ENCODE measurements at places on chromosomes 6 and 20.

DNA sequence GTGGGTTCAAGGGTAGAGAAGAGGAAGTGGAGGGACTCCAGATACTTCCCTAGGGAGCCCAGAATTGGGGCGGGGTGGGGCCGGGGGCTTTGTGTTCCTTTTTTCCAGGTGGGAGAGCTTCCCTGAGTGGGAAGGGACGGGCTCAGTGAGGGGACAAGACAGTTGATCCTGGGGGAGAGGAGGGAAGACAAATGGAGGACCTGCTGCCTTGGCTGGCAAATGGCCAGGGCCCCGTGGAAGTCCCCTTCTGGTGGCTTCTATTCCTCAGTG lies 2.6 kb downstream of the CTSZ start:
- DNase-seq, result peak; percentile 33

GRCh38 chr20:52432740-52433139 lies 241.2 kb upstream of the ZFP64 start:
- no peak for DNase-seq

DNA sequence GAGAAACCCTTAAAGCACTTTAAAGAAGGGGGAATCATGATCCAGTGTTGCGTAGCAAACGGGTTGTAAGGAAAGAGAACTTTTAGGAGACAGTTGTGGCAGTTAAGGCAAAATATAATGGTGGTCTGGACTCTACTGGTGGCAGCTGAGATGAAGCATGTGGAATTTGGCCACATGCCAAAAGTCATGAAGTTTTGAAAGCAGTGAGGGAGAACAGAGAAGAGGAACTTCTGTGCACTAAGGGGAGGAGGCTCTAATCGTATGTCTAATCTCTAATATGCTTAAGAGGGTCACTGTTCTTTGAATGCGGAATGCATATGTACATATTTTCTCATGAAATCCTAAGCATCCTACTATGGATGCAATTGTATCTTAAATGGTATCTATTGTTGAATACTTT lies 91.5 kb downstream of the RIMS1 start:
- DNase-seq, result no peak

DNA sequence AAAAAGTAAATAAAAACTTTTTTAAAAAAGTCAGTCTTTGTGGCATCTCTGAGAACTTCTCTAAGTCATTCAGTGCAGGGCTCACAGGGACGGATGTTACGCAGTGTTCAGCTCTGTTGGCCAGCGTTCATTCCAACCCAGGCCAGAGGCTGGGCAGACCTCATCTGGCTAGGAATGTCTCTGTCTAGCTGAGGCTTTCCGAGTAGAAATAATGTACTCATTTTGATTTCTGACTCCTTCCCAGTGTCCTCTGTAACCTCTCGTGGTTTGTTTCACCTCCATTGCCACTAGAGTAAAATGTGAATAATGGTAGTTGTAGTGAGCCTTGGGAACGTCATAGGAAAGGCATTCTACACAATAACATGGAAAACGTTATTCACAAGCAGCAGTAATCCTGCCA lies 135.1 kb downstream of the TMEM242 start:
- no peak for DNase-seq

DNA sequence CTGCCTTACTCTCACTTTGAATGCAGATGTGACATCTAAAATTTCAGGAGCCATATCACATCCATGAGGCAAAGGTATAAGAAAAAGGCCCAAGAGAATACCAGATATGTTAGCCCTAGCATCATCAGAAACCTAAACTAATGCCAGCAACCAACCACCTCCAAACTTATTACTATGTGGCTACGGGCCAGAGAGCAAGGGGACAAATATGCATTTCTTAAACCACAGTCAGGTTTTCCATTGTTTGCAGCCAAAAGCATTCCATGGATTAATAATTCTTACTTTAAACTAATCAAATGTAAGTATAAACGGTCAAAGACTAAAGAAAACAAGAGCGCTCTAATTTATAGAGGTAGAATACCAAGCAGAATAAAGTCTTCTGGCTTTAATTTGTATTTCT lies 84.7 kb downstream of the TASP1 start:
- DNase-seq, result no peak

DNA sequence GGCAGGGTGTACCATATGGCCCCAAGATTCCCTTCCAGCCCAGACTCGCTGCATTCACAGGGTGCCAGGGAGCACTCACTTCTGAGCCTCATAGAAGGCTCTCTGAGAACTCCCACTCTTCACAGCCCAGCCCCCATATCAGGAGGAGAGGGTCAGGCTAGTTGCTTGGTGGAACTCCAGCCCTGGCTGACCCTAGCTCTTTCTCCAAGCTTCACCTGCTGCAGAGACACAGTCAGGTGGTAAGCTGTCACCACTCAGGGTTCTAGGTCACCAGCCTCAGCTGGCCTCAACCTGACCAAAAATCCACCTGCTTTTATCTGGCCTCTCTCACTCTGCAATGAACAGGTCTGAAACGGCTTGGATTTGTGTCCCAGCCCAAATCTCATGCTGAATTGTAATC lies 162.7 kb upstream of the MLN start:
- DNase-seq, result no peak

DNA sequence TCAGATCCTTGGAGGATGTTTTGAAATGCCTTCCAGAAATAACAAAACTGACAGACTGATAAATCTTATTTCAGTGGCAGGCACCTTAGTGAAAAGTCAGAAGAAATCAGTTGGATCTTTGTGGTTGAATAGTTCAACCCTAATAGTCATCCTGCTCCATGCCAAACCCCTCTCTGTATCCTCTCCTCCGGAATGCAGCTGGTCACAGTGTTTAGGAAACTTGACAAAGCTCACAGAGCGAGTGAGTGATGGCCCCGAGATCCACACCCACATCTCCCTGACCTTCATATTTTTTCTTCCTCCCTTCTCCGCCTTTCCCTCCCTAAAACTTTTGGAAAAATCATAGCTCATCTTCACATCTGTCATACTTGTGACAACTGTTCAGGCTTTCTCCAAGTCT lies 464.8 kb upstream of the CDH4 start:
- no peak for DNase-seq

- no peak for DNase-seq
Measured at GRCh38 chr6:5752391-5752680, 254.4 kb downstream of the NRN1 start.

Data from effector memory CD8-positive, alpha-beta T cell (primary cell).